Activated CD8-positive, alpha-beta T cell treated with anti-CD3 and anti-CD28 coated beads for 36 hours (primary cell): ENCODE measurements at places on chromosomes 6 and 20.
A peak's percentile ranks its signal among the peaks of the same experiment; 100 is the strongest.

- DNase-seq, result no peak
Observed at GRCh38 chr6:35427435-35427834, 24.7 kb upstream of the FANCE start.

DNA sequence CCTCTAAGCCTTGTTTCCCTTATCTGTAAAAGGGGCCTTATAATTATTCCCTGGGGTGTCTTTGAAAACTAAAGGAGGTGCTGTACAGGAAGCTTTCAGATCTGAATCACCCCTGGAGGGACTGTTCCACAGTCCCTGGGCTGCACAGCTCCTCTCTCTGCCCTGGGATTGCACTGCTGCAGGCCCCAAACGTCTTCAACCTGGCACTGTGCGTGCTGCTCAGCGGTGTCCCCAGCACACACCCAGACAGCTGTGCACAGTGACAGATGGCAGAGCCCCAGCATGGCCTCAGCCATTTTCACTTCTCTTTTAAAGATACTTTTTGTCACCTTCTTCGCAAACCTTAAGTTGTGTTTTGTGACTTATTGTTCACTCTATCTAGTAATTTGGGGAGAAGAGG, 50.7 kb upstream of the INSM1 start:
- no peak for DNase-seq

DNA sequence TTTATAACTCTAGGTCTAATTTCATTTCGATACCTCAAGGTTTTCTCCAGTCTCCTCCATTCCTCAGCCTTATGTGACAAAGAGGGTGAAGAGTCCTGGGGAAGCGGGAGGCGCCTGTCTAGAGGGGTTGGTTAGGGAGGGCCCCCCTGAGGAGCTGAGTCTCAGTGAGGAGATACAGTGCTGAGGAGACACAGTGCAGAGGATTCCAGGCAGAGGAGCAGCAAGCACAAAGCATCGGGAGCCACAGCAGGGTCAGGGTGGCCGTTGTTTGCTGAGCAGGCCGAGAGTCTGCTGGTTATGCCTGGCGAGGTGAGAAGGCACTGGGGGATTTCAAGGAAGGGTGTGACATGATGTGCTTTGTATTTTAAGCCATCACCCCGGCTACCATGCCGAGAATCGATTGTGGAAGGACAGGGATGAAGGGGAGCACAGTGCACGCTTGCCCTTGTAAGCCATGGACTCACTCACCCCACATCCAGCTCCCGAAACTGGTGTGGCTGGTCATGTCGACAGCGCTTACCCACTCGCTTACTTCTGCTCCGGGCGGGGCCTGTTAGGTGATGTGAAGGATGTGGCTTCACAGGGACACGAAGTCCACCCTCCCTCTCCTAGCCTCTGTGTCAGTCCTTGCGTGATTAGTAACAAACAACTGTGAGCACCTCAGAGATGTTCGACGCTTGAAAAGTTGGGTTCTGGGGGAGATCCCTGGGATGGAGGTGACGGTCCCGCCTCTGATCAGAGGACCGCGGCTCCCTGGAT, 30.2 kb downstream of the FAM50B start:
- no peak for DNase-seq

- DNase-seq, result peak; percentile 68
Observed at GRCh38 chr20:21395666-21396598, 1.4 kb downstream of the NKX2-4 start.

DNA sequence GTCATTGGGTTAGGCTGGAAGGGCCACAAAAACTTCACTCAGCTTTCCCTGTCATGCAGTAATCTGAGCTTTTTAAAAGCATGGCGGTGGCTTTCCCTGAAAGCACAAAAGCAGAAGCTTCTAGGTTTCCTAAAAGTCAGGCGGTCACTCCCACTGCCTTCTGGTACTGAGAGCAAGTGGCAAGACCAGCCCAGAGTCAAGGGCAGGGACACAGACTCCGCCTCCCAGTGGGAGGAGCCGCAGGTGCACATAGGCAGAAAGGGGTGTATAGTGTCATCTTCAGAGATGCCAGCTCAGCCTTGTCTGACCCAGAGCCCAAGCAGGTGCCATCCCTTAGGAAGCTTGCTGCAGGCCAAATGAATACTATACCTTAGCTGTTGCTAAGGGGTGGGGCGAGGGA, 18.0 kb upstream of the PACSIN1 start:
- DNase-seq, result peak; percentile 8

DNA sequence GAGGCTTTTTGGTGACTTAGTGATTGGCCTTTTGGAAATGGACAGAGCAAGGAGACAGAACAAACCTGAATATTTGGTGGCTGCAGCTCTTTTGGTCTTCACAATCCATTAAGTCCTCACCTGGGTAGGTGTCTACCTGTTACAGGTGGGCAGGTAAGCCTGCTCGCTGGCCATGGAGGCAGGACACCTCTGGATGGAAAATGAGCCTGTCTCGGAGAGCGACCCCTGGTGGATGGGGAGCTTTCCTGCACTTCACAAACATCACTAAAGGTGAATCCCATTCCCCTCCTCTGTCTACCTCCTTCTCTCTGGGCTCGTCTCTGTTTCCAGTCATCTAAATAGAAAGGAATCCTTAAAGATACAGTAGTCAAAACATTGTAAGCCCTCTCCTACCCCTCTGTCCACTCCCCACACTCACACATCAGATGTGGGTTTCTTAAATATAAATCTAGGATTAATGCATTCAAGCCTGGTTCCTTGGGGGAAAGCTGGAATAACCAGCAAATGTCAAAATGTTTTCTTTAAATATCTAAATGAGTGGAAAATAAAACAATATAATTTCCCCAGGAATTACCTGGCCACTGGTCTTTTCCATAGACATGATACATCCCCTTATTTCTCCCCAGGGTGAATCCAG, 304.9 kb downstream of the CDH26 start:
- DNase-seq, result peak; percentile 60

DNA sequence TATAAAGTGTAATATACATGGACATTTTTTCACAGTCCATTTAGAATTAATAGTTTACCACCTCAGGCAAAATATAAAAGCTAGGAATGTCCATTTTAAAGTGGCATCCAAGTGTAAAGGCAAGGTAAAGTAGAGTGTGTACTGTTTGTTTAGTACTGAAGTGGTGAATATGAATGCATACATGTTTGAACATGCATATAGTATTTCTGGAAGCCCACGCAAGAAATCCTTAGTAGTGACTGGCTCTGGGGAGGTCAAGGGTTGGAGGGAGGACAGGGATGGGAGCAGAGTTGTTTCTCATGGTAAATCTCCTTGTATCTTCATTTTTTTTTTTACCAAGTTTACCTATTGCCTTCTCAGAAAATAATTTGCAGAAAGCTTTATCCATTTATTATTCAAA, 129.2 kb downstream of the UNC5CL start:
- DNase-seq, result no peak

GRCh38 chr6:139653111-139653510, 278.7 kb upstream of the CITED2 start:
- no peak for DNase-seq

- peak; percentile 24 for DNase-seq
Observed at GRCh38 chr6:35181933-35182612, 31.7 kb upstream of the SCUBE3 start.

DNA sequence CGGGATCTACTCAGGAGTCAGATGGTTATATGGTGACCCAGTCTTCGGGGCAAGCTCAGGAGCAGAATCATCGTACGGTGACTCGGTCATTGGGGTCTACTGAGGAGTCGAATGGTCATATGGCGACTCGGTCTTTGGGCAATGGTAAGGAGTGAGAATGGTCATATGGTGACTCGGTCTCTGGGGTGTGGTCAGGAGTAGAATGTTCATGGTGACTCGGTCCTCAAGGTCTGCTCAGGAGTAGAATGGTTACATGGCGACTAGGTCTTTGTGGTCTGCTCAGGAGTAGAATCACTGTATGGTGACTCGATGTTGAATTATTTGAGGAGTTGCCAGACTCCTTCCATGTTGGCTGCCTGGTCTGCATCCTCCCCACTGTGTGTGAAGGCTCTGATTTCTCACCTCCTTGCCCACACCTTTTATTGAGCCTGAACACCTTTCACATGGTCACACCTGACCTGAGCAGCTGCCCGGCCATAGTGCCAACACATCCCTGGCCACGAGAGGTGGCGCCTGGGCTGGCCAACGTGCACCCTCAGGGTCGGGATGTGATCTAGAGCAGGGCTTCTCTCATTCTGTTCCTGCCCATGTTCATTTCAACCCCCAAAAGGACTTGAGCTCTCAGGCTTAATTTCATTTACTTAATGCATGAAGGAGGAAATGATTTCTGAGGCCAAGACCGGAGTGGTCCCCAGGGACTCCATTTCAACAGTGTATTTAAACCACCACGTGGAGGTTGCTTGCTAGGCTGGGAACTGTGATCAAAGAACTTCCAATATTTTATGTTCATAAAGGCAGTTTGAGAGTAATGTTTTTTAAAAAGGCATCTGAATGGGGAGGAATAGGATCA, 119.5 kb downstream of the PHACTR3 start:
- DNase-seq, result no peak

GRCh38 chr6:140285998-140286690, 911.7 kb upstream of the CITED2 start:
- no peak for DNase-seq

DNA sequence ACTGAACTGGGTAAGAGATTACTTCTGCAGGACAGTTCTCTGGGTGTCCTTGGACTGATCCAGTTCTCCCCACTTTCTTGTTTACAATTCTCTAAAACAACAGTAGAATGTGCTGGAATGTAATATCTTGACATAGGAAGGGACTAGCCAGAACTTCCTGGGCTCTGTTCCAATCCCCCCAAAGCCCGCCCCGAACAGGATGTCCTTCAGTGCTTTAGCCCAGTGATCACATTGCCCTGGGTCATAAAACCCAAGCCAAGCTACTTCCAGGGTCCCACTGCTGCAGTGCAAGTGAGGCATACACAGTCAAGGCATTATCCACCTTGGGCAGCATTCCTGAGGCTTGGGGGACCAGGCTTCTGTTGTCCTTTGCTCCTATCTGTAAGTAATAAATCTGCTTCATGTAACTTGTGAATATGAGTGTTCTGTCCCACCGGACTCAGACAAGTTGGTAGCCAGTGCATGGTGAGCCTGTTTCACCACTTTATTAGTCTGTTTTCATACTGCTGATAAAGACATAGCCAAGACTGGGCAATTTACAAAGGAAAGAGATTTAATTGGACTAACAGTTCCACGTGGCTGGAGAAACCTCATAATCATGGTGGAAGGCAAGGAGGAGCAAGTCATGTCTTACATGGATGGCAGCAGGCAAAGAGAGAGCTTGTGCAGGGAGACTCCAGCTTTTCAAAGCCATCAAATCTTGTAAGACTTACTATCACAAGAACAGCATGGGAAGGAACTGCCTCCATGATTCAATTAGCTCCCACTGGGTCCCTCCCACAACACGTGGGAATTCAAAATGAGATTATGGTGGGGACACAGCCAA, 23.5 kb downstream of the FITM2 start:
- no peak for DNase-seq

DNA sequence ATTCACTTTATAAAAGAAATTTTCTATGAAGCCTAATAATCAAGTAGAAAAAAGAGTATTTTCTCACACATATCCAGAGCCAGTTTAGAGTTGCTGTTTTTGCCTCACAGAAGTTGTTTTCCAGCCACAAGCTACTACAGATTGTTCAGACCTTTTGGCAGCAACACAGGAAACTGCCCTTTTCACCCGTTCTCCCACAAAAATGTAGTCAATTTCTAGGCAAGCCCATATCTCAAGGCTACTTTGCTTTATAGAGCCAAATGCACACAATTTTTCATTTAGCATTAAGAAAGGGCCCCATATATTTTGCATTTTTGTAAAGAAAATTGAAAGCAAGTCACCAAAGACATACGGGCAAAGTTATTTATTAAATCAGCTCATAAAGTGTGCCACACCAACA, 49.5 kb downstream of the EPB41L2 start:
- no peak for DNase-seq

- DNase-seq, result no peak
Observed at GRCh38 chr6:88074791-88075190, 27.1 kb downstream of the SPACA1 start.

DNA sequence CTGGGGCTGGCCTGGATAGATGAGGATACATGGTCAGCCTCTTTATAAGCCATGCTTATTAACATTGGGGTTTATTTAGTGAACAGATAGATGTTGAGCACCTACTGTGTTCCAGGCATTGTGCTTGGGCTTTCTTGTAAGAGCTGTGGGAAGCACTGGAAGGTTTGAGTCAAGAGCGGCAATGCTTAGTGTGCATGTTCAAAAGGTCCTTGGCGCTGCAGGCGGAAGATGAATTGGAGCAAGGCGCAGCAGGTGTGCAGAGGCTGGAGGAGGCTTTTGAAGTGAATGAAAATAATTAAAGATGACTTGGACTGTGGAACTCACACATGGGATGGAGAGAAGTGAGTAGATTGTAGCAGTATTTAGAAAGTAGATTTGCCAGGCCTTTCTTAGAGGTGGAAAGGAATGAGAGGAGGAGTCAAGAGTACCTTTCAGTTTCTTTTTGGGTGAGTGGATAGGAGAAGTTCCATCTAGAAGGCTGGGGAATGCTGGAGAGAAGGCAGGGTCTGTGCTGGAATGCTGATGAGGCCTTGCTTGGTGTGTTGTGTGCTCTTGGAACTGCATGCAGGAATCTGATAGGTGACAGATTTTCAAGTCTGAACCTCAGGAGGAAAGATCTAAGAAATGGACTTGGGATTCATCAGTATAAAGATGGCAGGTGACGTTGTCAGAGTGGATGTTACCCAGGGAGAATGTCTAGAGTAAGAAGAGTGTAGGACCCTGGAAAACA, 26.4 kb downstream of the SNX9 start:
- no peak for DNase-seq

DNA sequence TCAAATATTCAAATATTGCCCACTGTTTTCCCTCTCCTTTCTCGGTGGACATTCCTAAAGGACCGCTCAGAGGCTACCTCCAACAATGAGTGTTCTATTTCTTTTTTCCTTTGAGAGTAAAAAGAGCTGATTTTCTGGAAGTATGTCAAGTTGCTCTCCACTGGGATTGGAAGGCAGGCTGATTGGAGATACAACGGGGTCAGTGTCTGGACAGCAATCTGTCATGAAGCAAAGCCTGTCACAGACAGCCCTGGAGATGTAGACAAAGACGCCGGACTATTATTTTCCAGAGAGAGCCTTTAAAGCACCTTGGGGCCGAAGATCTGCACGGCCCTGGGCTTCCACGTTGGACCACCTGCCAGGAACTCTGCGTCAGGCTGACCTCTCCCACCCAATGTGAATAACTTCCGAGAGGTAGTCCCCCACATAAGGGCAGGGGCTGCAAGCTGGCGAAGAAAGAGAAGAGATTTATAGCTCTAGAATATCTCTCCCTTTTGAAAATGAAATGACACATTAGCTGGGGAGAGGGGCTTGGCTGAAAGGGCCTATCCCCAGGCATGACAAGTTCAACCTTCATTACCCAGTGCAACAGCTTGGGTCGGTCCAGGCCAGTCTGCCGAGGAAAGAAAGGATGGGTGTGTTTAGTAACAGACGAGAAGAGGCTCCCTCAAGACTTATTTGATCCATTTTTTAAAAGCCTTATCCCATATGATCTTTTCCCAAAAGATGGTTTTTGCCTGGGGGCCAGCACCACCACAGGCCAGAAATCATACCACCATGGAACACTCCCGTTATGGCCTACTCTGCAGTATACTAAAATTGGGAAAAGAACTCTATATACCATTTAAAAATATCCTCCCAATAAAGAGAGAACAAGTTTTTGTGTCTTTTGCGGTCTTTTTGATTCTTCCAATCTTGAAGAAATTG, 131.1 kb downstream of the OLIG3 start:
- DNase-seq, result no peak

- no peak for DNase-seq
Observed at GRCh38 chr6:28683945-28684538, 158.4 kb downstream of the GPX5 start.
